ENCODE measurements at places on chromosomes 1 and 21.

DNA sequence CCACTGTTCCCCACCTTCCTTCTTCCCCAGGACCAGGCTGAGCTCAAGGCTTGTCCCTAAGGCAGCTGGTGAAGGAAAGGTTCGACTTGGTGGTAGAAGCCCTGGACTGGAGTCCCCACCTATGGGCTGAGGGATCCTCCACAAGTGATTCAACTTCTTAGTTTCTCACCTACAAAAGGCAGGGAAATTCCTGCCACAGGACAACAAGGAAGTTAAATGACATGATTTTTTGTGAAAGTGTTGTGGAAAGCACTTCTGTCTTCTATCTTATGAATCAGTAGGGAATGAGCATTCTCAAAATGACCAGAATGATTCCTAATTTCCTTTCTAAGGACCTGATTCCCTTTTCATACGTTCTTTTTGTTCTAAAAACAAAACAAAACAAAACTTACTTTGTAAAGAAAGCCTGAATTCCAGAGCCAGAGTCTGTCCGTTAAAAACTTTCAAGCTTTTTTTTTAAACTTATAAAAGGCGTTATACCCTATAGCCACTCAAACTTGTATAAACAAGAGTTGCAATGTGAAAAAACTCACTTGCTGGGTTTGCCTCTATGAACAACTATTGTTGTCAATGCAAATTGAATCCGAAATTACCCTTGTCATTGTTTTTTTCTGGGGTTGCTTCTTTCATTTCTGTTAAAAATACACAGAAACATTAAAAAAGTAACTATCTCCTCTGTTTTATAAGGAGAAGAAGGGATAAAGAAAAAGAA is 12.2 kb downstream of the KCNJ15 start:
- DNase-seq: no peak

- DNase-seq: no peak
Observed at GRCh38 chr1:167795810-167796740, 74.3 kb downstream of the MPZL1 start.

GRCh38 chr21:37449302-37449937 is 82.8 kb downstream of the DYRK1A start:
- no peak for DNase-seq

DNA sequence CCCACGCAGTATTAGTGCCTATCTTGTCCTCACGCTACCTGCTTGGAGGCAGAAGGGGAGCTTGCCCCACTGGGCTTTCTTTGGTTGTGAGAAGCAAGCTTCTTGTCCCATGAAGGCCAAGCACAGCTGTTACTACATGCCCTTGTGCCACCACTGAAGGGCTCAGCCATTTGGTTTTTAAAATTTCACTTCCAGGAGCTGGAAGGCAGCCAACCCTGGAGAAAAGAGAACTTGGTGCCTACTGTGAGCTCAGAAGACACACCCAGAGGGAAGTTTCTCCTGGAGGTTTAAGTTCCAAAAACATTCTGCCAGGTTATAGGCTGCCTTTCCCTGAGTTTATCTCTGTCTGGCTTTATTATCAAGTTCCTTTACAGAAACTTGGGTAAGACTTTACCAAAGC is 187.4 kb downstream of the SLC35F3 start:
- no peak for DNase-seq

DNA sequence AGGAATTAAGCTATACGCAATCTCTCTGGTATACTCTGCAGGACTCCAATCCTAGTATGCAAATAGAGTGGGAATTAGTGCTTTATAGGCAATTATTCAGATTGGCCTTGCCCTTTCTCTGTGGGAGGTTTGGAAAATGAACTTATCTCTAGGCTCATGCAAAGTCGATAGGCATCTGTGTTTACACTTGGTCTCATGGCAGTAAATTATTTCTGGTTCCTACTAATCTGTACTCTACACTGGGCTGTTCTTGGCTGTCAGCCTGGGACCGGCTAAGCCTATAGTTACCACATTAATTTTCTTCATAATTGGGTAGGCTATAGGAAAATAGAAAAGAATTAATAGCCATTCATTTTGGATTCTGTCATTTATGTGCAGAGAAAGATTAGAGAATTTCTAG is 544.6 kb downstream of the AMY1C start:
- no peak for DNase-seq

GRCh38 chr1:183753464-183753891 is 51.4 kb upstream of the RGL1 start:
- DNase-seq: no peak

- no peak for DNase-seq
Observed at GRCh38 chr1:165895451-165895871, 68.0 kb downstream of the UCK2 start.

- no peak for DNase-seq
Observed at GRCh38 chr1:159065106-159065505, 11.5 kb downstream of the AIM2 start.

DNA sequence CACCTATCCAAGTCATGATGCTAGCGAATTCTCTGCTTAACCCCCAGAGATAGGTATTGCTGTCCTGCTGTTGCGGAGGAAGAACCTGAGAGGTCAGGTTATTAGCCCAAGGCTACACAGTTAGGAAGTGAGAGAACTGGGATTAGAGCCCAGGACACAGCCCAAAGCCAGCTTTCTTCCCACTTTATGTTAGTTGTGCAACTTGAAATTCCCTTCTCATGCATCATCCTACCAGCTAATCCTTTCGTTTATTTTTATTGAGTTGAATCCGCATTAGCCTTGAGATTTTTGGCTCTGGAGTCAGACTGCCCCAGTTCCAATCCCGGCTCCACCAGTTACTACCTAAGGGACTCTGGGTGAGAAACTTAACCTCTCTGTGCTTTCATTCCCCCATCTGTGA is 65.4 kb downstream of the PLEKHA6 start:
- DNase-seq: no peak

DNA sequence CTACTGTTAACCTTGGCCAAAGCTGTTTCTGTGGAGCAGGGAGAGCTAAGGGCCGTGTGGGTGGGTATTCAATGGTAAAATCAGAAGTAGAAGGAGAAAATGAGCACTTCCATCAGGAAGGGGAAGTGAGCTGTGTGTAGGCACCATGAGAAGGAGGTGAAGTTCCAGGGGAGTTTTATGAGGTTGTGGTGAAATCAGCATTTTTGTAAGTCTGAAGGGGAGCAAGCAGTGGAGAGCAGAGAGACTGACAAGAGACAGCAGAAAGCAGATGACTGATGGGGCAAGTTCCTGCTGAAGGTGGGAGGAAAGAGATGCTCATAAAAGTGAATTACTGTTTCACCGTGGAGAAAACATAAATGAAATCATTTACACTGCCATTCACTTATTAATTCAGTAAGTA is 2.7 kb upstream of the GPR88 start:
- DNase-seq: no peak

DNA sequence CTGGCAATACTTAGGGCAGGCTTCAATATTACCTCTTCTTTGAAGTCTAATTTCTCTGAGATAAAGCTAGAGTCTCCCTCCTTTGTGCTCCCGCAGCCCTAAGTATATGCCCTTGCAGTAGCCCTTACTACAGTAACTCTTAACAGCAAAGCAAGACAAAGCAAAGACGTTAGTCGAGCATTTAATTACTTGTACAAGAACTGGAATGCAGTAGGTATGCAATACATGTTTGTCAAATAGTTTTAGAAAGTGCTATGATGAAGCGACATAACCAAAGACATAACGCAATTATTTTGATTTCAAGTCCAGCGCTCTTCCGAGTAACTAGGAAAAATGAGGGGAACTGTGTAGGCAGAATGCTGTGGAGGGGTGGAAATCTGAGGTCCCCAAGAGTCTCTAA is 1.6 kb downstream of the P3H1 start:
- DNase-seq: no peak

GRCh38 chr1:38326135-38326534 is 279.5 kb upstream of the POU3F1 start:
- no peak for DNase-seq

- no peak for DNase-seq
Observed at GRCh38 chr1:176557543-176558258, 94.7 kb downstream of the PAPPA2 start.

DNA sequence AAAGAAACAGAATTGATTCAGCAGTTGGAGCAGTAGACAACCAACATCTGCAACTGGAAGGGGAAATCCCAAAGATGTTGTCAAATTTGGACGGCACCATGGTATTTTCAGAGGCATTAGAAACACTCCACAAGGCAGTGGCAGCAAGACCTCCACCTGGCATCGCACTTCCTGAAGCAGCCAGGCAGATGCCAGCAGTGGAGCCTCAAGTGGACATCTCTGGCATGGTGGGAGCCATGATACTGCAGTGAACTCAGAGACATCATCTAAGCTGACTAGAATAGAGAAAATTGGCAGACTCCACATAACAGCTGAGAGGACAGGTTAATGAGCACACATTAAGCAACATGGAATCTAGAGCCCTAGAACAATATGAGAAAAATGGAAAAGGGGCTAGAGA is 33.9 kb upstream of the RGS8 start:
- no peak for DNase-seq

DNA sequence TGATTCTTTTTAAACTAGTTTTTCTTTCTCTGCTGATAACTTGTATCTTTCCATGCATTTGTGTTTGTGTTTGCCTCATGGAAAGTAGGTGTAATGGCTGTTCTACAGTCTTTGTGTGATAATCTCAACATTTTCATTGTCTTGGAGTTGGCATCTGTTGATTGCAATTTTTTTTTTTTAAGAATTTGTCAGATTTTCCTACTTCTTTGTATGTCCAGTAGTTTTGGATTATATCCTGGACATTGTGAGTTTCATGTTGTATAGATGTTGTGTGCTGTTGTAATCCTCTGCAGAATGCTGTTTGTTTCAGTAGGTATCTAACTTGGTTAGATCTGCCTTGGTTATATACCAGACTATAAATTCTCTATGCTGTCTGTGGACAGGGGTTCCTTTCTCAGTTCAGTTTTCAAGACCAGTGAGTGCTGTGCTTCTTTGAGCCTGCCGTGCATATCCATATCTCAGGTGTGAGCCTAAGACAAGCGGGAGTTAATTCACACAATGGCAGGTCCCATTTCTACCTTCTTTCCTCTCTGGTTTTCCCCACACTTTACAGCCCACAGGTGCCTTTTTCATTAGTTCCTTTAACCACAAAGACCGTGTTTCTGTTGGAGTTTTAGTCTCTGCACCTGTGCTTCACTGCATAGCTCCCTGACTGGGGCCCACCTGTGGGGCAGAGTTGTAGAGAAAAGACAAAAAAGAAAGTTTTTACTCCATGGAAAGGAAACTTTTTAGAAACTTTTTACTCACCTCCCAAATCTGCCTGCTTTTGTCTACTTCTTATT is 69.9 kb downstream of the ITSN1 start:
- DNase-seq: no peak

- DNase-seq: no peak
Observed at GRCh38 chr1:37167479-37167878, 133.2 kb upstream of the GRIK3 start.

- DNase-seq: no peak
Observed at GRCh38 chr1:21265644-21266043, 24.6 kb downstream of the ECE1 start.

- DNase-seq: no peak
Observed at GRCh38 chr1:192589813-192590212, 14.2 kb downstream of the RGS1 start.
